ENCODE measurements at places on chromosomes 5 and 9. TPM values are rescaled to one million over a fixed set of nuclear protein-coding genes. Genes with fewer than 3 reads are reported as not detected.

FOXD4L4 gene
- total RNA-seq = under 0.01 TPM

PRRT1B gene
- total RNA-seq = not detected

GPR151 gene
- not detected for total RNA-seq

EGR1 gene
- 0.97 TPM for total RNA-seq

AQP3 gene
- total RNA-seq = 0.32 TPM

UGT3A1 gene
- total RNA-seq = not detected

PAEP gene
- not detected for total RNA-seq

ADAMTSL2 gene
- not detected for total RNA-seq

SLC1A1 gene
- total RNA-seq = 8.3 TPM

TSSK1B gene
- 0.49 TPM for total RNA-seq
